ENCODE measurements at places on chromosomes 7 and 10.

DNA sequence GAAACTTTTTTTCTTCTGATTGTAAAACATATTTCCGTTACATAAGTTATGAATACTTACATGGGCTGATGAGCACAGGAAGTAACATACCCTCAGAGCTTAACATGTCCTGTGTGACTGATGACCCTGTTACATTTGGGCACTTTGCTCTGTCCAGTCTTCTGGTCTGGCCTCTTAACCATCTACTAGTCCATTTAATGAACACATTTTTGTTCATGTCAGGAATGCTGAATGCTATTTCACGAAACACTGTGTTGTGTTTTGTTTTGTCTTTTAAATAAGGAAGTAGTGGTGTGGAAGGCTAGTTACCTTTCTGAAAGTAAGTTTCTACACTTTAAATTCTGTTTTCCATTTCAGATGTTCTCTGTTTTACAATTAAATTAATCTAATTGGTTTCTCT is 77.7 kb downstream of the RBM33 start:
- no peak for DNase-seq

DNA sequence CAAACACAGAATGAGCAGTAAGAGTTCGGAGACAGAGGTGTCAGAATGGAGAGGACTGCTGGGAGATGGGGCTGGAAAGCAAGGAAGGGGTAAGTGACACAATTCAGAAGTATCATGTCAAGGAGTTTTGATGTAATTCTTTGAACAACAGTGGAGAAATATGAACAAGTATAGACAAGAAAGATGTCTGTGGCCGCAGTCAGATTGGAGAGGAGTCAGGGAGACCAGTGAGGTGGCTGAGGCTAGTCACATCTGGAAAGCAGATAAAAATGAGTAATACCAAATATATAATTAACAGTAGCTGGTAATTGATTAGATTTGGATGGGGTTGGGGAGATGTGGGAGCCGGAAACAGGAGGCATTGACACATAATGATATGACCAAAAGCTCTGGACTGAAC is 540.9 kb downstream of the SUGCT start:
- no peak for DNase-seq

DNA sequence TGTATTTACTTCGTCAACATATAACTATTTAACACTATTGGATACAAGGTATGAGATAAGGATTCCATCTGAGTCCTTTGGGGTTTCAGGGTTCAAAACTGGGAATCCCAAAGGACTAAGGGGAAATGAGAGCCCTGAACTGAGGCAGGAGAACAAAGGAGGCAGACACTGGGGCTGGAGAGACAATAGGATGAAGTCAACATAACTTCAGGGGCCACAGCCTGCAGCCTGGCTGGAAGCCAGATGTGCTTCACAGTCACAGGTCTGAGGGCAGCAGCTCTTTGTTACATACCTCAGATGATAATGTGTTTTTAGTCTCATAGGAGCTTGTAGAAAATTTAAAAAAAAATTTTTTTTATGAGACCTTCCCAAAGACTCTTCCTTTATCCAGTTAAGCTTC is 73.3 kb downstream of the NRF1 start:
- no peak for DNase-seq

DNA sequence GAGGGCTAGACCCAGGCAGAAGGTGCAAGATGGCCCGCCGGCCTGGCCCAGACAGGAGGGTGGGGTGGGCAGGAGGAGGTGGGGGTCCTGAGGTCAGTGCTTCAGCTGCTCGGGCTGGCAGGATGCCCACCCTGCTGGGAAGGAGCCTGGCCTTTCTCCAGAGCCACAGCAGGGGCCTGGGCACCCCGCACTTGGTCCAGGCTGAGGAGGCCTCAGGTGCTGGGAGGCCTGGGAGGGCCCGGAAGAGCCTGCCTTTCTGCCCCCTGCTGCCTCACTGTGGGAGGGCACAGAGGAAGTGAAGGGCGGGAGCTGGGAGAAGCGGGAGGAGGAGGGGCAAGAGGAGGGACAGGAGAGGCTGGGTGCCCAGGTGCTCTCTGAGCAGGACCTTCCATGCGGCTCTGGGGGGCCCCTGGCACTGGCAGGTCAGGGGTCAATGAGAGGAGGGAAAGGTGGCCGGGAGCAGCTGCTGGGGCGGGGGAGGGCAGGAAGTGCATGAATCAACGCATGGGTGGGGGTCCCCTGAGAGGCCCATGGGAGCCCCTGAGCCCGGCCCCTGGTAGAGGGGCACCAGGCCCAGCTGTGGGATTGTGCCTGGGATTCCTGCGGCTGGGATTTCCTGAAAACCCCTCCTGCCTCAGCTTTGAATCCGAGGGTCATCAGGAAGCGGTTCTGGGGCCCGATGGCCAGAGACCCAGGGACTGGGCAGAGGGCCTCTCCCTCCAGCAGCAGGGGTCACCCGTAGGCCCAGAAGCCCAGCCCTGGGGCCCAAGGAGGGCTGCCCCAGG is 49.9 kb downstream of the PWWP2B start:
- no peak for DNase-seq

GRCh38 chr7:13179775-13180523 is 492.5 kb downstream of the ARL4A start:
- DNase-seq: no peak

DNA sequence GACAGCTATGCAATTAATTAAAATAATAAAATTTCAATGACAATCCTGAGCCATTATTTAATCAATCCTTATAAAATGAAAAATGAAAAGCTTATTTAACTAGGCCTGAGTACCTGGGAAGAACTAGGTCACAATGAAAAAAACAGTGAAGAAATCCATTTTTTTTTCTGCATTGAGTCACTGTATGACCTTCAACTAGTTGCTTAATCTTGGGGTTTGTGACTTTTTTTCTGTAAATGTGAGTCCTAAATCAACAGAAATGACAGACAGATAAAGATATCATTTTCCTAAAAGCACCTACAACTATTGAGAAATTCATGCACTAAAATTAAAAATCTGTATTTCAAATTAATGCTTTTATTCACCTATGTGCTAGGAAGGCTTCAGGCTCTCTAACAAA is 96.8 kb downstream of the TMEM26 start:
- DNase-seq: no peak

DNA sequence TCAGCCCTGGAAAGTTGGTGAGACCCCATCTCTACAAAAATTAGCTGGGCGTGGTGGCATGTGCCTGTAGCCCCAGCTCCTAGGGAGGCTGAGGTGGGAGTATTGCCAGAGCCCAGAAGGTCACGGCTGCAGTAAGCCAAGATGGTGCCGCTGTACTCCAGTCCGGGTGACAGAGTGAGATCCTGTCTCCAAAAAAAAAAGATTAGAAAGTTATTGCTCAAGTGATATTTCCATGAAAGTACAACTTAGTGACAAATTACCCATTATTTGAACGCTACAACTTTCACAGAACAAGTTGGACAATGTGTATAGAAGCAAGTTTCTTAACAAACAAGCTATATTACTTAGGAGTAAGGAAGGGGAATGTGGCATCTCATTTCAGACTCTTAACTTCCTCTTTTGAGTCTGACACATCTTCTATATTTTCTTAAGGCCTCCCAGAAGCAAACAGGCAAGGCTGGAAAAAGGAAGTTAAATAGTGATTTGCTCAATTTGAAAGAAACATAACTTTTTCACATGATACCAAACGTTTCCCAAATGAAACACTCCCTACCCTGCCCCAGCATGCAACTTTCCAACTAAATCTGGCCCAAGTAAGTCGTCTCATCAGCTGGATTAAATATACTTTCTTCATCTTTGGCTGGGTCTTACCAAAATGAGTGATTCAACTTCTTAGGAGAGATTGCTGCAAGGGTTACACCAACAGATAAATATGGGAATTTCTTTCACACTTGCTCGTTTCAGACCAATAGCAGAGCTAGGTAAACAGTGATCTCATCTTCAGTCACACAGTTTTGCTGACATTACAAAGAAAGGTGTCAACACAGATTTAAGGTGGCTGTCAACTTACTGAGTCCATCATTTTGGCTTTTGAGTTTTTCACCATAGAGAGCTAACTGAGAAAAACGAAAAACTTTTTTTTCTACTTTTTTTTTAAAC is 66.3 kb upstream of the KLF6 start:
- no peak for DNase-seq

- no peak for DNase-seq
These were observed 205.4 kb upstream of the C7orf33 start for GRCh38 chr7:148385009-148385682.

GRCh38 chr7:111960984-111961383 is 245.2 kb downstream of the DOCK4 start:
- DNase-seq: no peak

- DNase-seq: no peak
These were observed 349.7 kb downstream of the AUTS2 start for GRCh38 chr7:69947998-69948397.

- DNase-seq: no peak
These were observed 845.0 kb downstream of the CNTNAP2 start for GRCh38 chr7:146961617-146962016.

DNA sequence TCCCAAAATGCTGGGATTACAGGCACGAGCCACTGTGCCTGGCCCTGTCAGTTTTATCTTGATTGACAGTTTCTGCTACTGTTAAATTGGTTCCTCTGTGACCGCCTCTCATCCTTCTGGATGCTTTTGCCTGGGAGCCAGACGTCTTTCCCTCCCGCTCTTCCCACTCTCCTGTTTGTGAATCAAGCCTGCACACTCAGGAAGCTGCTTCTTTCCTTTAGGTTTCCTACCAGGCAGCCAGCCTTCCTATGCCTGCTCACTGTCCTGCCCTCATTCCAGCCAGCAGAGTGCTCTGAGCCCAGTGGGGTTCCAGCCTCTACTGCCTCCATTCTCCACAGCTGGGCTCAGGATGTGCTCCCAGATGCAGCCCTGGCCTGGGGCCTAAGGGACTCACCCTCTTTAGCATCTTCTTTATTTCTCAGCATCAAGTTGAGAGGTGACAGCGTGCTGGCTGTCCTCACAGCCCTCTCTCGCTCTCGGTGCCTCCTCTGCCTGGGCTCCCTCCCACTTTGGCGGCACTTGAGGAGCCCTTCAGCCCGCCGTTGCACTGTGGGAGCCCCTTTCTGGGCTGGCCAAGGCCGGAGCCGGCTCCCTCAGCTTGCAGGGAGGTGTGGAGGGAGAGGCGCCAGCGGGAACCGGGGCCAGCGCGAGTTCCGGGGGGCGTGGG is 5.1 kb downstream of the SH2D4B start:
- no peak for DNase-seq

- DNase-seq: no peak
These were observed 38.5 kb upstream of the STEAP4 start for GRCh38 chr7:88344956-88345832.

- peak; percentile 68 for DNase-seq
These were observed 19.7 kb upstream of the LFNG start for GRCh38 chr7:2499719-2500430.

DNA sequence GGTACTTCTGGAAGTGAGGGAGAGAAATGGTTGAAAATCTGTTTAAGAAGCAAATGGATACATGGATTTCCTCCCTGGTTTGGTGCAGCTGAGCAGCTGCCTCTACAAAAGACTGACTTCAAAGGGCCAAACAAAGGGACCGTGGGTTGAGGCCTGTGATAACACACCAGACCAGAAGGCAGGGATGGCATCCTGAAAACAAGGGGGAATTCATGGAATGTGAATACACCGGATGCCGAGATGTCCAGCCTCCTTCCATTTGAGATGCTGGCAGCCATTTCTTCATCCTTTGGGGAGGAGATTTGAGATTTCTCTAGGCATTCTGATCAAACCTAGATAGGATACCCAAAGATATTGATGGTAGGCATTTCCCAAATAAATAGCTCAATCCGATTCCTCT is 36.9 kb downstream of the TAF3 start:
- no peak for DNase-seq

- DNase-seq: no peak
These were observed 3.1 kb downstream of the CADPS2 start for GRCh38 chr7:122883049-122883680.

- no peak for DNase-seq
These were observed 69.7 kb upstream of the PALS2 start for GRCh38 chr7:24503506-24503905.

DNA sequence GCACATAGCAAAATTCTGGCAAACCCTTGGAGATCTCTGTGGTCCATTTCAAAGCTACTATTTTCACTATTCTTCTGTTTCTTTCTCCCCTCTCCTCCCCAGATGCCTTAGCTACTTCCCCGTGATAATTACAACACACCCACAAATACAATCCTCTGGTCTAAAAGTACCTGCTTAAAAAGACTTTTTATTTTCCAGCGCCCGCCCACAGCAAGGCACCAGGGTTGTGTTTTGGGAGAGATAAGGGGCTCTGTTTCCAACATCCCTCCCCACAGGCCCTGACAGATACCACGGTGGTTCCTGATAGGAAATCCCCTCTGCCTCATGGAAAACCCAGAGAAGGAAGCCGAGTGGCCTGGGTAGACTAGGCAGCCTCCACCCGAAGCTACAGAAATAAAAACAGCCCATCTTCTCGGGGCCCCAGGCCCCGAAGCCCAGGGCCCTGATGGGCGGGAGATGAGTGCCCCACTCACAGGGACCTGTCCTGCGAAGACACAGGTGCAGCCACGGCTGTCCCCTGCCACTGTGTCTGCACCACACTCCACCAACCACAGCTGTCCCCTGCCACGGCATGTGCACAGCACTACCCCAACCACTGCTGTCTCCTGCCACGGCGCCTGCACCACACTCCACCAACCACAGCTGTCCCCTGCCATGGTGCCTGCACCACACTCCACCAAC is 19.7 kb downstream of the CALML5 start:
- DNase-seq: no peak

GRCh38 chr10:30542895-30543288 is 86.7 kb downstream of the LYZL2 start:
- DNase-seq: no peak

DNA sequence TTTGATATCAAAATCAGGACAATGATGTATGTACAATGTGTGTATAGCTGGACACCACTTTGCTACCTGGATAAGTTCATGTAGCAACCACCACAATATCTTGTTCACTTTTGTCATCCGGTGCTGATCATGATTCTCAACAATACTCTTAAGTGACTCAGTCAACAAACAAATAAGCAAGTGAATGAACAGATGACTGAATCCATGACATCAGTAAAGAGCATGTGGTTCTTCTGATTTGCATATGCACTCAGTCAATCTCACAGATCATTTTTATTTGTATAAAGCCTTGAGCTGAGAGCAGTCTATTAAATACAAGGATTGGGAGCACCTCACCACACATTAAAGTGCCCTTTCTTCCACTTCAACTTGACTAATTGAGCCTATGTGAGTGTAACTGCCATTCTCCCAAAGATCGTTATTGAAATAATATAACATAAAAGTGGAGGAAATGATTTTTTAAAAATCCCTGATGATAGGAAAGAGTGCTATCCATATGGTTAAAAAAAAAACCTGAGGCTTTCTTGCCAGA is 69.5 kb downstream of the NPSR1 start:
- DNase-seq: no peak

GRCh38 chr7:135348493-135348892 is 114.9 kb downstream of the STRA8 start:
- no peak for DNase-seq

DNA sequence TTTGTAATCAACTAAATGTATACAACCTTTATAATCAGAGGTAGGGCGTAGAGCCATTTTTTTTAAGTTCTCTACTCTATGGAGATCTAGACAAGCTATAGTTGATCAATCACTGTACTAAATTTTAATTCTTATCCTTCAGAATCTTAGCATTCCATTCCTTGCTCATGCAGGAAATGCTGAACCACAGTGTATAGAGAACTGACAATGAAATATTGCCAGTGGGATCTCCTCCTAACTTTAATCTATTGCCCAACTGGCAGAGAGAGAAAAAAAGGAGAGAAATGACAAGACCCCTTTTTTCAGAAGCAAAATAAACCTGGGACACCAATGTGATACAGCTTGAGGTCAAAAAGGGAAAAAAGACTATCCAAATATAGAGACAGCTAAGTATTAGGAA is 26.4 kb upstream of the PPP3CB start:
- no peak for DNase-seq

Data from D721Med (cell line).